ENCODE measurements at places on chromosomes 13 and 19.

GRCh38 chr13:30371649-30372265, 50.5 kb upstream of the UBE2L5 start:
- DNase-seq = peak; percentile 27

- DNase-seq = peak; percentile 95
Observed at GRCh38 chr19:41531438-41532311, 44.3 kb upstream of the CEACAM21 start.

- no peak for DNase-seq
Observed at GRCh38 chr13:113452942-113453901, at the start of gene ADPRHL1. Gene ADPRHL1, minus strand, starts transcription at chr13:113453488. Its CDS starts 51 bp downstream, at chr13:113453437.

GRCh38 chr13:110576070-110576394, 14.5 kb upstream of the RAB20 start:
- no peak for DNase-seq

DNA sequence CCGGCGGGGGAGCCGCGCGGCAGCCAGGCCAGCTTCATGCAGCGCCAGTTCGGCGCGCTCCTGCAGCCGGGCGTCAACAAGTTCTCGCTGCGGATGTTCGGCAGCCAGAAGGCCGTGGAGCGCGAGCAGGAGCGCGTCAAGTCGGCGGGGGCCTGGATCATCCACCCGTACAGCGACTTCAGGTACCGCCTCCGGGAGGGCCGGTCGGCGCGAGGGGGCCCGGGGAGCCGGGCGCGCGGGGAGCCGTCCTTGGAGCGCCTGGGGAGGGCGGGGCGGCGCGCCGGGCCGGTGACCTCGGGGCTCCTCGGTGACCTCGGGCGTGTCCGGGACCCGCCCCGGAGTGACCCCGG, 690 bp downstream of the HCN2 start:
- DNase-seq = no peak

GRCh38 chr13:51542346-51543242, 41.7 kb upstream of the WDFY2 start:
- no peak for DNase-seq

- no peak for DNase-seq
Observed at GRCh38 chr13:75312884-75313520, 169.0 kb downstream of the TBC1D4 start.

GRCh38 chr19:13373599-13373998, 132.7 kb downstream of the CACNA1A start:
- no peak for DNase-seq

- DNase-seq = no peak
Observed at GRCh38 chr19:46412650-46413261, 608 bp downstream of the CCDC8 start.

- DNase-seq = peak; percentile 84
Observed at GRCh38 chr13:23159205-23159759, 21.5 kb upstream of the SGCG start.

- peak; percentile 48 for DNase-seq
Observed at GRCh38 chr19:51760697-51761356, at the start of gene FPR2. Gene FPR2, plus strand, starts transcription at chr19:51761180. Its CDS starts 7,479 bp downstream, at chr19:51768659.

DNA sequence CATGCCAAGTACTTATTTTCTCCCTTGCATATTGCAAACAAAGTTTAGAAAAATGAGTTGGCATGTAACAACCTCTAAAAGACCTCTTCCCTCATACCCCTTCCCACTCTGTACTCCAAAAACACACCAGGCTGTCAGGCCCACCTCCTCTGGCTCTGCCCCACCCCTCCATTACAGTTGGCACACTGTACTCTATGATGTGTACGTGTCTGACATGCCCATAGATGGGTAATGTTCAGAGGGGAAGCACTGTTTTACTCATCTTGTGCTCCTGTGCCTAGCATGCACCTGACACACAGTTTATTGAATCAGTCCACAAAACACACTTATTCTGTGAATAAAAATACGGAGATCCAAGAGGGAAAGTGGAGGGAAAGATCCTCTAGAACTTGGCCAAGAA, 45.6 kb downstream of the SERPINE3 start:
- no peak for DNase-seq

DNA sequence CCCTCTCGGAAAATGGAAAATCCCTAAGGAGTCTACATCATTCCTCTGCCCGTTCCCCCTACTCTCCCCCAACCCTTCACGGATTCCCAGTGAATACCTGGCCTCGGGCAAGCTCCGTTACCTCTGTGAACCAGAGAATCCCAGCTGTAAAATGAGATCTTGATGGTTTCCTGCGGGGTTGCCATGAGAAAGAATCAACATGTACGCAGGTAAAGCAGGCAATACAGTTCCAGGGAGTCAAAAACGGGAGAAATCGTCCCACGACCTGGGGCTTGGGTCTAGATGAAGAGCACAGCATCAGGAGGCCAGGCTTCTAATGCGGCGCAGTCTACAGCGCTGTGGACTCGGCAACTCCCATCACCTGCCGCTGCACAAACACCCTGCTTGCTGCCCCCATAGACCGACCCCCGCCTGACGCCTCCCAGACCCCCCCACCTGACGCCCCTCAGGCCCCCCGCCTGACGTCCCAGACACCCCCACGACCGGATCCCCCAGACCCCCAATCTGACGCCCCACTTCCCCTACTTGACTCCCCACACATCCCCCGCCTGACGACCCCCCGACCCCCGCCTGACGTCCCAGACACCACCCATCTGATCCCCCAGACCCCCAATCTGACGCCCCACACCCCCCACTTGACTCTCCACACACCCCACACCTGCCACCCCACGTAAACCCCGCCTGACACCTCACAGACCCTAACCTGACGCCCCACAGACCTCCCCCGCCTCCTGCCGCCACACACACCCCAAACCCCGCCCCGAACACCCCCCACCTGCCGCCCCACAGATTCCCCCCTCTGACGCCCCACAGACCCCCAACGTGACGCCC, 680 bp downstream of the LIG4 start:
- no peak for DNase-seq

DNA sequence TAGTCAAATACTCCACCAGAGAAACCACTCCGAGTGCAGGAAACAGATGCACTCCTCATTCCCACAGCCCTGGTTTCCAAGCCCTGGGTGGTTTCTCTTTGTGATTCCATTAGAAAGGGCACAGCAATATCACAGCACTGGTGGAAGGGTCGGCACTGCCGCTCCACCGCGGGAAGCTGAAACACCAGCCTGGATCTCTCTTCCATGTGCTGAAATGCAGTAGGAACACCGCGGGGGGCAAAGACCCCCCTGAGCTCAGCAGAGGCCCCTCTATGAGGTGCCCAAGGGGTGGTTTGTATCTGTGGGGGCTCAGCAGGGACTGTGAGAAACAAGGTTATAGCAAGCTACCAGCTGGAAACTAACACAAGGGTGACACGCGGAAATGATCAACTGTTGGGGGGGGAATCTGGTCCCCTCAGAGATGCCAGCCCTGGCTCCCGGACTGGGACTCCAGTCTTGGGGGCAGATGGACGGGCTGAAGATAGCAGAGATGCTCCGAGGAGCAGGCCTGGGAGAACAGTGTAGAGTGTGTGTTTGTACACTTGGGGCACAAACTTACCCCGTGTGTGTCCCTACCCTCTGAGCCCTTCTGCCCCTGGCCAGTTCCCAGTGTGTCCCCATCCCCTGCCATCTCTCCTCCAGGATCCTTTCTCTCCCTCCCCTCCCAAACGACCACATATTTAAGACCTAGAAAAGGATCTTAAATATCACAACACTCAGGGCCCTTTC, 1.8 kb downstream of the ZFR2 start:
- DNase-seq = no peak

DNA sequence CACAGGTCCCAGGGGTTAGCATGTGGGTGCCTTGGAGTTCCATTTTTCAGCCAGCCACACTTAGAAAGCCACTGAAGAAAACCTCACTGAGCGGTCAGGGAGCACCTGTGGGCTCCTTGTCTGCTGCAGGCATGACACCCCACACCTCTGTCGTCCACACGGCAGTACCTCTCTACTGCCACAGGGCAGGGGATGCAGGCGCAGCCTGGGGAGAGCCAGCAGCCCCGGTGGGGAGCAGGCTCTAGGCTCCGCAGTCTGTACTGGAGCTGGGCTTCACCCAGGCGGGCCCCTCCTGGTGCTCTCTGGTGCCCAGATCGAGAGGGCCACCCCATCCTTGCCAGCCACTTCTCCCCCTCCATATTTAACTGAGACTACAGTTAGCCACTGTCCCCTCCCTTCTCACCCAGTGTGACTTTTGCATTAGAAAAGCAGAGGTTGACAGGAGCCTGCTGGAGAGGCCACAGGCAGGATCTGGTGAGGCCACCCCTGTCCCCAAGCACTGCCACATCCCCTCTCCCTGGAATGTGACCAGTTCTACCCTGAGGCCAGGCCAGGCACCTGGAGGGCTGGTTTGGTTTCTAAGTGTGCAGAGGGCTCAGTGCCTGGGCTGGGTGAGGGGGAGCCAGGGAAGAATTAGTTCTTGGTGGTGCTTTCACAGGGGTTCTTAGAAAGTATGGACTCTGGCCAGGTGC, 104.4 kb downstream of the KDM4B start:
- DNase-seq = no peak

DNA sequence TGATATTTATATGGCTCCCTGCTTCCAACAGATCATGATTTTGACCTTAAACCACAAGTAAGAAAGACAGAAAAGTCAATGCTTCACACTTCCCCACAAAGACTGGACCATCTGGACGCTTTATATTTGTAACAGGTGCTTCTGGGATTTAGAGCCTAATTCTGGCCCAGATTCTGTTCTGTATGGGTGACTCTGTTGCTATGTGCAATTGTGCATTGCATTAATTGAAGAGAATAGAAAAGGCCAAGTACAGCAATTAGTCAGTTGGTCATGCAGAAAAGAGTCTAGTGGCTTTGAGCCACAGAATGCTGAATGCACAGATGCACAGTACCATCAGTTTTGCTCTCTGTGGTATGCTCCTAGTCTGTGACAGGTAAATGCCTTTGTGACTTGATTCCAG, 657.4 kb upstream of the ATXN8OS start:
- DNase-seq = no peak

- no peak for DNase-seq
Observed at GRCh38 chr13:103272770-103273169, 206.6 kb upstream of the SLC10A2 start.

DNA sequence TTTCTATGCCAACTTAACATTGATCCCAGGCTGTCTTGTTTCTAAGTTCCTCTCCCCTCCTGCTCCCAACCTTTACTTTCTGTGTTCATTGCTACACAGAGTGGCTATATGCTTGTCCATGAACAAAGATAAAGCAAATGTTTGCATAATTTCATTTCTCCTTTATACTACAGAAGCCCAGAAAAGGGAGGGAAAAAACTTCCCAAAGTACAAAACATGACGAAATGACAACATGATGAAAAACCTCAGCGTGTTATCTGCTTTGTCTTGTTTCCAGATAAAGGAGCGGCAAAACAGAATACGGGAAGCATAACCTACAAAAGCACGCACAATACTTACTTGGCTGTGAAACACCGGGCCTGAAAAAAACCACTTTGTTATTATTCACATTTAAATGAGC, 336.8 kb downstream of the DNAJC15 start:
- no peak for DNase-seq

GRCh38 chr13:42623916-42624315, 50.0 kb downstream of the TNFSF11 start:
- no peak for DNase-seq

DNA sequence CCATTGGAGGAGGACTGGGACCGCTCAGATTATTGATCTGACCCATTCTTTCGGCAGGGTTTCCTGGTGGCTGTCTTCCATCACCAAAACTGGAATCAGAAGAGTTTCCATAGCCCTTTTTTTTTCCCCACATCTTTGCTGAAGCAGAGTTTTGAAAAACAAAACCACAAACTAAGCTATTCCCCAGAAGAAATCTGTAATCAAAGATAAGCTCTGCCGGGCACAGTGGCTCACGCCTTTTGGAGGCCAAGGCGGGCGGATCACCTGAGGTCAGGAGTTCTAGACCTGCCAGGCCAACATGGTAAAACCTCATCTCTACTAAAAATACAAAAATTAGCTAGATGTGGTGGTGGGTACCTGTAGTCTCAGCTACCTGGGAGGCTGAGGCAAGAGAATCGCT, 4.2 kb upstream of the ICAM1 start:
- no peak for DNase-seq

DNA sequence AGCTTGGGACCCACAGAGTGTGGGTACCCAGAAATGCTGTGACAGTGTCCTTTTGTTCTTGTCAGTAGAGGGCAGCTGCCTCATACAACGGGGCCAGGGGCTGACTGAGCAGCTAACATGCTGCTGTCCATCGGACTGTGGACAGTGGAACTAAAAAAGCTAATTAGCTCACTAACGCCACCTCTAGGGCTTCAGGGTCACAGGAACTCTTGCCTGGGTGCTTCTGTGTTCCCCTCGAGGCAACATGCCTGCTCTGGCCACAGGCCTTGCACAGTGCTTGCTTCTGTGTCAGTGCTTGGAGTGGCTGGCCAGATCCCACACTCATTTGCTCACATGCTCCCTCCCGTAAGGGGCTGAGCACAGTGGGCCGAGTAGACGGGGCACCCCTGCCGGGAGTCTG, 377.0 kb downstream of the OLFM4 start:
- DNase-seq = no peak

GRCh38 chr19:56538761-56539263, at the start of gene ZFP28:
Gene ZFP28, plus strand, starts transcription at chr19:56538948. Its CDS starts 71 bp downstream, at chr19:56539019.
- DNase-seq = no peak

DNA sequence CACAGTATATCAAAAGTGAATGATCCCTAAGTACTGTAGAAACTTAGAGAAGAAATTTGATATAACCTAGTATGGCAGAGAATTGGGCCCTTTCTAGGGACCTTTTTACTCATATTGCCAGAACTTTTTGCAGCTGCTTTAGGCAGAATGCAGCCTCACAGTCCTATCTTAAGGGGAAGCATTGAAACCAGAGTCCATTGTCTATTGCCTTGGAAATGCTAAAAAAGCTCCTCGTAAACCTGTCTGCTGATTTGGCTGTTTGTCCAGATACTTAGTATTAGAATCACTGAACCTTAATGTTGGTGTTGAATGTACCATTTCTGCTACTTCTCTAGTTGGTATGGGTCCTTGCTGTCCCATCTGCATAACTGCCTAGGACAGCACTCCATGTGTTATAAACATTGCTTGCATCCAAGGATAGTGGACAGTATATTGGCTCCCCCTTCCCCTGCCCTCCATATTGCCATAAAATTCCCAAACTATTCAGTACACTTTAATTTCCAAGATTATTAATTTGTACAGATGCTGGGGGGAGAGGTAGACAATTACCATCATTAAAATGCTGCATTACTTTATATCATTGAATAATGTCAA, 36.1 kb downstream of the LSM14A start:
- no peak for DNase-seq

- DNase-seq = no peak
Observed at GRCh38 chr13:73365252-73365651, 306.4 kb downstream of the KLF5 start.

DNA sequence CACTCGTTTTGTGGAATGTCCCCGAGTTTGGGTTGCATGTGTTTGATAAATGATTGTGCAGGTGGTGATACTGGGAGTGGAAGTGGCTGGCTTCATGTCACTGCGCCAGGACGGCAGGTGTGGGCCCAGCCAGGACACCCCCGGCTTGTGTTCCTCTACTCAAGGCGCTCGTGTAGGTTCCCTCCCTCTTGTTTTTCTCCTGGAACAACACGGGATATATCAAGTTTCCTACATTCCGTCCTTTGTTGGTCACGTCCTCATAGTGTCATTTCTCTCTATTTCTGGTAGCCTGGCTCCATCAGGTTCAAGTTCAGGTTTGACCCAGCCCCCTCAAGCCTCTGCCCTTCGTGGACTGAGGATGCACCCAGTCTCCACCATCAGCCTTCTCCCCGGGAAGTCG, 16.3 kb downstream of the IL17D start:
- no peak for DNase-seq
